Fibroblast of the aortic adventitia (primary cell): ENCODE measurements at places on chromosomes 13 and 19.

DNA sequence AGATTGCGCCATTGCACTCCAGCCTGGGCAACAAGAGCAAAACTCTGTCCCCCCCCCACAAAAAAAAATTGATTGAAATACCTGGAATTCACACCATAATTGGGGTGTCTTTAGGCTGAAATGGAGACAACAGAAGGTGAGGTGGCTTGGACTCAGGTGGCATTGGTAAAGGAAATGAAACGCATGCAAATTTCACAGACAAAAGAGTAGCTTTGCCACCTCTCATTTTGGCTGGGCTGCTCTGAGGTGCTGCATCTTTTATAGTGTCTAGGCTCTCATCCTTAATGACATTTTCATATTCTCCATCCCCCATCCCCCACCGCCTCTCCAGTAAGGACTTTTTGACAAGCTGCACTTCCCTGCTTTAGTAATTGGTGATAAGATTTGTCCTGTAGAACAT is 6.9 kb downstream of the UBE2L5 start:
- DNase-seq: no peak

- no peak for DNase-seq
Measured at GRCh38 chr19:5150902-5151741, 182.2 kb downstream of the KDM4B start.

- peak; percentile 86 for DNase-seq
Measured at GRCh38 chr19:48400018-48400742, 6.7 kb downstream of the GRIN2D start.

GRCh38 chr13:27481766-27482165 is 31.4 kb upstream of the MTIF3 start:
- DNase-seq: peak; percentile 16

DNA sequence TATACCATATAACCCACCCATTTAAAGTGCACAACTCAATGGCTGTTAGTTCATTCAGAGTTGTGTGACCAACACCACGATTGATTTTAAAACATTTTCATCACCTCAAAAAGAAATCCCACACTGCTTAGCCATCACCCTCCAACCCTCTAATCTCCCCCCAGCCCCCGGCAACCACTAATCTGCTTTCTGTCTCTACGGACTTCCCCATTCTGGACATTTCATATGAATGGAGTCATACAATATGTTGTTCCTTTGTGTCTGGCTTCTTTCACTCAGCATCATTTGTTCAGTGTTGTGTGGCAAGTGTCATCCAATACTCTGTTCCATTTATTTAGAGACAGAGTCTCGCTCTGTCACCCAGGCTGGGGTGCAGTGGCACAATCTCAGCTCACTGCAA is 4.0 kb upstream of the PNMA8B start:
- no peak for DNase-seq

- DNase-seq: no peak
Measured at GRCh38 chr19:4748185-4748584, 24.5 kb upstream of the DPP9 start.

- peak; percentile 50 for DNase-seq
Measured at GRCh38 chr13:37479916-37480315, 118.7 kb downstream of the POSTN start.

DNA sequence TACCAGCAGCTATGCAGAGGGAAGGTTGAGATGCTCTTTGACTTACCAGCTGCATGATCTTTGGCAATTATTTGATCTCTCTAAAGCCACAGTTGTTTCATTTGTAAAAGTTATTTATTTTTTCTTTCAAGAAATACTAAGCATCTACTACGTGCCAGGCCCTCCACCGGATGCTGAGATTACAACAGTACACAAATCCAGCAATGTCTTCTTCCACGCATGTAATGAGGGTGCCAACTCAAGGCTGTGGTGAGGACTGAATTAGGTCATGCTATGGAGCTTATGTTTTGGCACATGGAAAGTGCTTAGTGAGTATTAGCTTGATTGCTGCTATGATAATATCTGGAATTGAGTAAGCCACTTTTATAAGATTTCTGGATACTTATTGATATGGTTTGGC is 358.2 kb downstream of the IRS2 start:
- no peak for DNase-seq

- DNase-seq: no peak
Measured at GRCh38 chr19:4654437-4655361, 15.4 kb downstream of the TNFAIP8L1 start.

GRCh38 chr13:109998684-109999533 is 212.5 kb upstream of the IRS2 start:
- peak; percentile 85 for DNase-seq

DNA sequence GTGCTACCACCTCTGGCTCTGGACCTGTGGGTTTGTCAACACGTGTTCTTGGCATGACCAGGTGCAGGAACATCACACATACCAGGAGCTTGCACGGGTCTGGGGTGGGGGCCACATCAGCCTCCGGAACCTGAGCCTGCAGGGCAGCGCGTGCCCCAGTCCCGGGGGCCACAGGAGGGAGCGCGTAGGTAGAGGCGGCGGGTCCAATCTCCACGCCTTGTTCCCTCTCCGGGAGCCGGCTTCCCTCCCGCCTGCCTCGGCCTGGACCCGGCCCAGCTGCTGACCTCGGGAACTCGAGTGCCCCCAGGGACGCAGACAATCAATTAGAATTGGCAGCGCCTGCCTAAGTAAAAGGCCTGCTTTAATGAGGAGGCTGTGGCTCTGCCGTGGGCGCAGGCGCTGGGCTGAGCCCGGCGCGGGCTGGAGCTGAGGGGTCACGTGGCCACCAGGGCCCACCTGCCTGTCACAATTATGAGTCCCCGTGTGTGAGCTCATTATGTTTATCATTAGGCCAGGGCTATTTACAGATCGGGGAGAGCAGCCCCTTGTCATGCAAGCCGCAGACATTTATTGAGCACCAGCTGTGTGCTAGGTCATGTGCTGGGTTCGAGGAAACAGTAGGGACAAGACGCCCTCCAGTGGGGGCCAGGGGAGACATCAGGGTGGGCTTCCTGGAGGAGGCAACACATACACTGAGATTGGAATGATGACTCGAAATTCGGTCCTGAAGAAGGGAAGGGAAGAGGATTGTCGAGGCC is 32.2 kb upstream of the TNFAIP8L1 start:
- DNase-seq: peak; percentile 33

DNA sequence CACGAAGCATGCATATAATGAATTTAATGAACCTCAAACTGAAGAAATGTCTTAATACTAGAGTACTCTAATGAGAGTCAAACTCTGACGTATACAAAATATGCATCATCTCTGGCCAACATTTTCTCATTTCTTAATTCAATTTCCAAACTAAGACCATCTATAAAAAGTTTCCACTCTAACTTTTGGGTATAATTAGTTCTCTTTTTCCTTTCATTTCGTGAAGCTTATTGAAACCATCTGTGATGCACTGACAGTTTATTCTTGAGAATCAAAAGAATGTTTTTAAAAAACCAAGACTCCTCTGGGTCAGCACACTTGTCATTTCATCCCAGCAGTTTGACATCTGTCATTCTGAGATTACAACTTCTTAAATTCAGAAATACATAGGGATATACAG is 90.0 kb downstream of the CAB39L start:
- no peak for DNase-seq

DNA sequence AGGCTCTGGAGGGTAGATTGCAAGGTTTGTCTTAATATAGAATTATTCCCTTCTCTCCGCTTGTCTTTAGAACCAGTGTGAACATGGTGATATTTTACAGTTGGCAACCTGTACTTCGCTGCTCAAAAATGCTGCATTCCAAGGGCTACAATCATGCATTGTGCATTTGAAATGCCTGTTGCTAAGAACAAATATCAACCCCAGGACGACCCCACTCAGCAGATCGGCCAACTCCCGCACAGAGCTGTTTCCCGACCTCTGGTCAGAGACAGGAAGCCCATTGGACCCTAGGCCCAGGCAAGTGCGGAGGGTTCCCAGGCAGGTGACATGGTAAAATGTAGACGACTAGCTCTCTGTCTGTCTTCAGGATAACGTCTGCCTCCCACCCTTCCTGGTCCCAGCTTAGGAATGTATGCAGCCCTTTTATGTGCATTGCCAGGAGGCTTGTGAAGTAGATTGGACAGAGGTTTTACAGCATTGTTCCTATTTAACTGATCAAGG is 263.5 kb downstream of the FOXO1 start:
- DNase-seq: peak; percentile 79

DNA sequence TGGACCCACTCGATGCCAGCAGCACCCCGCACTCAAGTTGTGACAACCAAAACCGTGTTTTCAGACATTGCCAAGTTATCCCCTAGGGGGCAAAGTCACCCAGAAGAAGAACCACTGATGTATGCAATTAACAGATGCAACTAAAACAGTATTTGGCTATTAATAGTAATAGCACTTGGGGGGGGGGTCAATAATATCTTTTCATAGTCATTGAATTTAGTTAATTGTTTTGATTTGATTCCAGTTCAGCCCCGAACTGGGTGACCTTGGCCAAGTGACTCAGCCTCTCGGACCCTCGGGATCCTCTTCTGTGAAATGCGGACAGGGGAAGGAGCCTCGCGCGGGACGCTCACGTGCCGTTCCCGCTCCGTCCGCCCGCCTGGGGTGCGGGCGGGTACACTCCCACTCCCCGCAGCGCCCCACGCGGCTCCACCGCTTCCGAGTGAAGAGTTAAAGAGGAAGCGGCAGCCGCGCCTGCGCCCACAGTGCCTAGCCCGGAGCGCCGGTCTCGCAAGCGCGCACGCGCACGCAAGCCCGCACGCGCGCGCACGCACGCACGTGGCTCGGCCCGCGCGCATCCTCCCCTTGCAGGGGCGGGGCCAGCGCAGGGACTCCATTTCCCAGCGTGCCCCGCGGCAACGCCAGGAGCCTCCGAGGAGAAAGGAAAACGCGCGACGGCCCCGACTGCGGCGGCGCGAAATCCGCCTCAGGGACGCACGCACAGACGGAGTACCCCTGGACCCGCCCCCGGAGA is 435 bp upstream of the DAZAP1 start:
- peak; percentile 97 for DNase-seq

GRCh38 chr13:86870444-86870843 is 800.7 kb upstream of the SLITRK5 start:
- peak; percentile 30 for DNase-seq

DNA sequence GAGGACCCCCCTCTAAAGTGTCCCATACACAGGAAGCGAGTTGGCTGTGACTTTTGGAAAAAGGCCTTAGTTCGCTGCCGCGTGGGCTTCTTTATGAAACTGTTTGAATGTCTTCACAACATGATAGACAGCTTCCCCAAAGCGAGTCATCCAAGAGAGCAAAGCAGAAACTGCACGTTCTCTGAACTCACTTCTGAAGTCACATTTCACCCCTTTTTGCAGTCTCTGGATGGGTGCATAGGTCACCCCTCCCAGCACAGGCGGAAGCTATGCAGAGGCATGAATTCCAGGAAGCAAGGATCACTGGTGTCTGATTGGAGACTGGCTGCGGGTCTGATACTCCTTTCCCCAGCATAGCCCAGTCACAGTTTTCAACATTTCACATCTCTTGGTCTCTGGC is 10.6 kb downstream of the GPI start:
- DNase-seq: no peak

DNA sequence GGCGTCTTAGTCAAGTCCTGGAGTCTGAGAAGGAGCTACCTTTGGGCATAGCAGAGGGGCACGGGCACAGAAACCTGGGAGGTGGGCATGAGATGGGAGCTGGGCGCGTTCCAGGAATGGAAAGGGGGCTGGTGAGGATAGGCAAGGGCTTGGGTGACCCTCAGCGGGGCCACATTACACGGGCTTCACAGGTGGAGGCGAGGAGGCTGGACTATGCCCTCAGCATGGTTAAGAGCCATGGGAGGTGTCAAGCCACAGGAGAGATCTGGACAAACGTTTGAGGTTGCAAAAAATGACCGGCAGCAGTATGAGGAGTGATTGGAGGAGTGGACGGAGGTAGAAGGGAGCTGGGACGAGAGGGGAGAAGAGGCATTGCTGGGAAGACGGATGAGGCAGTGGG is 21.5 kb downstream of the NECTIN2 start:
- DNase-seq: no peak

- peak; percentile 15 for DNase-seq
Measured at GRCh38 chr13:20090349-20090748, 70.5 kb downstream of the GJA3 start.

DNA sequence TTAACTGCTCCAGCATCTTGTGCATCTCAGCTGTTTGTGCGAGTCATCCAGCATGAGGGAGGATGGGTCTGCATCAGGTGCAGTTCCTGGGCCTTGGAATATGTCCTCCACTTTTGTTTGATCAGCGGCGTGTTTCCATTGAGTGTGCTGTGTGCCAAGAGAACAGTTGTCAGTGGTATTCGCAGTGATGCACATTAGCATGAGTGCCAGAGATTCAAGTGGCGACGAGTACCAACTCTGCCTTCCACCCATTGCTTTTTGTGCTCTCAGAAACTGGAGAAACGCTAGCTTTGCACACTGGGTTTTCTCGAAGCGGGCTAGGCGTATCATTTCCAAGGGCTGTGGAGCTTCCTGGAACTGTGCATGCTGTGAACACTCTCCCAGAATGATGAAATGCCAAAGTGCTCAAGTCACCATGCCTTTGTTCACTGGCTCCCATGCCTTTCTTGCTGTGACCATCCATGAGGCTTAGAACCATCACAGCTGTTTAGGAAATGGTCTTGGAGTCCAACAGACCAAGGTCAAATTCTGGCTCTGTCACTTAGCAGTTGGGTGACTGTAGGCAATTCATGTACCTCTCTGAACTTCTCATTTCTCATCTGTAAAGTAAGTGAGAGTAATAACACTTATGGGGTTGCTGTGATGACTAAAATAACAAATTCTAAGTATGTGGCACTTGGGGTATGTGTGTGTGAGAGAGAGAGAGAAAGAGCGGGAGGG is 18.4 kb downstream of the LRCH1 start:
- peak; percentile 72 for DNase-seq

DNA sequence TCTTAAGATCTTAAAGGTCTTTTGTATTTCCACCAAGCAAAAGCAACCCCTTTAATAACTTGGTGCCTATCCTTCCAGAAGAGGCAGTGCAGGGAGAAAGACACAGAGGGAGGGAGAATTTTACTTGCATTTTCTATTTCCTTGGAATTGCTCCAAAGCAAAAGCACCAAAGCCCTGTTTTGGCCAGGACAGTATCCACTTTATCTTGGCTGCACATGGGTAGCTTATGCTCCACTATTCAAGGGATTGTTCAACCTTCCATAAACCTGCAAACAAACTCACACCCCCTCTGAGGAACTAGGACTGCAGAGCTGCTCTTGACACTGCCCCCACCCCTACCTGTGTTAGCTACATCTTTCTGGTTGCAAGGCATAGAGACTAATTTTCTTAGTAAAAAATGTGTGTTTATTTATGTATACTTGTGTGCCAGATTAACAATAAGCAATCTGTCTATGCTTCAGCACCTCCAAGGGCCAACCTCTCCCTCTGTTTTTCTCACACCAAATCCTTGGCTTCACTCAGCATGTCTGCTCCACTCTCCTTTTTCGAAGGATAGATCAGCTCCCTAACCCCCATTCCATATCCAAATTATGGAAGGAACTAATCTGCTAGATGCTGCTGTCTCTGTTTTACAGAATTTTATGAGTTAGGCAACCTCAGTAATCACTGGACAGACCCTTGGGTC is 68.1 kb upstream of the KLF12 start:
- peak; percentile 74 for DNase-seq

GRCh38 chr13:108409730-108410129 is 140.2 kb downstream of the TNFSF13B start:
- no peak for DNase-seq
